GM03348 (cell line): ENCODE measurements at places on chromosomes 11 and 22.
A peak's percentile ranks its signal among the peaks of the same experiment; 100 is the strongest.

DNA sequence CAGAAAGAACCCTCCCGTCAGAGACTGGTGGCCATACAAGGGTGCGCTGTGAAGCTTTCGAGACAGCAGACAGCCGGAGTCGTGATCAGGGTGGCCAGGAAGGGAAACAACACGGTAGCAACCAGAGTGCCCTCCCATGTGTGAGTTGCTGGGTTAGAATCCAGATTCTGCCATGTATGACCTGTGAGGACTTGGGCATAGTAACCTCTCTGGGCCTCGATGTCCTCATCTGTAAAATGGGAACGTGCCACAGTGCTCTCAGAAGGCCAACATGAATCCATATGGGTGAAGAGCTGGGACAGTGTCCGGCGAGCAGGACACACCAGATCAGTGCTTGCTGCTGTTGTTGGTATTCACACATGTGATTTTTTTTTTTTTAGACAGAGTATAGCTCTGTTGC is 7.6 kb upstream of the FGF3 start:
- no peak for DNase-seq

- DNase-seq, result no peak
Measured at GRCh38 chr22:37672920-37673455, 2.4 kb upstream of the LGALS1 start.

- DNase-seq, result no peak
Measured at GRCh38 chr11:99277281-99277680, 256.5 kb downstream of the CNTN5 start.

DNA sequence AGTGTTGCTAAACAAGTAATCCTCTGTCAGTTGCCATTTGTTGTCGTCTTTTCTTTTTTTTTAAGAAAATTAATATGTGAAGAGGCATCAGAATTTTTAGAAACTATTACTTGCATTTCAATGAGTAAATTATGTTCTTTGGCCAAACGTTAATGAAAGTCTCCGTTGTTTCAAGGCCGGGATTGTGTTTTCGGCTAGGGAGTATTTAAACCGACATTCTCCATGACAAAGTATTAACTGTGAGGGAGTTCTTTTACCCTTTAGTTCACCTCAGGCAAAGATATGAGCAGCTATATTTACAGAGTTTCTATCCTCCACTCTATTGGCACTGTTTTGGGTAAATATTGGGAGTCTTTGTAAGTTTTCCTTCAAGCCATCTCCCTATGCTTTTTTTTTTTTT is 668.9 kb downstream of the METTL15 start:
- DNase-seq, result no peak

DNA sequence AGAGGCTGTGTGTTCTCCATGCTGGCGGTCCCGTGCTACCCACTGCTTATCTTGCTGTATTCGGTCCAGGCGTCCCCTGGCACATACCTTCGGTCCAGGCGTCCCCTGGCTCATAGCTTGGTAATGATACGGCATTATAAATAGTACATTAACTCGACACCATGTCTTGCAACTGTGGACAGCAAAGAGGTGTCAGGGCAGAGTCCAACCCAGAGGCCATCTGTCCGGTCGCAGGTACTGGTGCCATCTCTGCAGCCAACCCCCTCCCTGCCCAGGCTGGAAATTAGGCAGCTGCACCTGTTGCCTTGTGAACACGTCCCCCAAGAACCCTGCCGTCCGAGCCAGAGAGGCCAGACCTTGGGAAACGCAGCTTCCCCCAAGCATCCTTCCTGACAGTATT is 634.3 kb downstream of the BRD1 start:
- DNase-seq, result no peak

- no peak for DNase-seq
Measured at GRCh38 chr11:122920579-122920978, 38.0 kb downstream of the JHY start.

GRCh38 chr22:36301851-36302250 is 48.9 kb downstream of the APOL1 start:
- DNase-seq, result no peak

DNA sequence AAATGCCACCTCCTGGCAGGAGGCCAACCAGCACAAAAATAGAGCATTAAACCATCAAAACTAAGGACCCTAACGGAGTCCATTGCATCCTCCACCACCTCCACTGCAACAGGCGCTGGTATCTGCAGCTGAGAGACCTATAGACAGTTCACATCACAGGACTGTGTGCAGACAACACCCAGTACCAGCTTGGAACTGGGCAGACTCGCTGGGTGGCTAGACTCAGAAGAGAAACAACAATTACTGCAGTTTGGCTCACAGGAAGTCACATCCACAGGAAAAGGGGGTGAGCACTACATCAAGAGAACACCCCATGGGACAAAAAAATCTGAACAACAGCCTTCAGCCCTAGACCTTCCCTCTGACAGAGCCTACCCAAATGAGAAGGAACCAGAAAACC is 11.6 kb upstream of the TMEM45B start:
- no peak for DNase-seq

GRCh38 chr11:120335556-120335907 is 681 bp upstream of the ARHGEF12 start:
- DNase-seq, result no peak

GRCh38 chr11:43920598-43921419 is 21.6 kb upstream of the C11orf96 start:
- peak; percentile 93 for DNase-seq

DNA sequence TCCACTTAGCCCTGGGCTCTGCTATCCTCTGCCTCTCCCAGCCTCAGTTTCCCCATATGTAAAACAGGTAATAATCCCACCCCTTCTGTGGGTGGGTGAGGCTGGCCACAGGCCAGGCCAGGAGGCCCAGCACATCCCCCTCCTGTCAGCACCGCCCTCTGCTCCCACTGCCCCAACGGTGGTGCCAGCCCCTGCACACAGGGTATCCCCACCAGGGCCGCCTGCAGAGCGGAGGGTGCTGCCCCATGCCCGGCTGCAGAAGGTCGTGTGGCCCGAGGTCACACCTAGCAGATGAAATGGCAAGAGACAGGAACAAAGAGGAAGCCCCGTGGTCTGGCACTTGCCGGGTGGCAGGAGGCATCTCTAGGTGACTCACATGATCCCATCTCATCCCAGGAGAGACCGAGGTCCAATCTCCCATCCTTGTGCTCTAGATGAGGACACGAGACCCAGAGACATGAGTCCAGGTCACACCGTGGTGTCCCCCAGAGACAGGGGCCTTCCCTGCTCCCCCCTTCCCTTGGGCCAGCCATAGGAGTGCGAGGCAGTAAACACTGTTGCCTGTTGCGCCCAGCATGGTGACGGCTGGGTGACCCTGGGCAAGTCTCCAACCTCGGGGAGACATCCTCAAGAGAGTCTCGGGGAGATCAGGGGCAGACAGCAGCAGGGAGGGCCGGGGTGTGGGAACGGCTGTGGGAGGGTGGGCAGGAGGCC is 27.2 kb upstream of the PPARA start:
- no peak for DNase-seq
